ENCODE measurements at places on chromosomes 2 and 18. TPM values are rescaled to one million over a fixed set of nuclear protein-coding genes. Genes with fewer than 3 reads are reported as not detected.

Gene POMC
- total RNA-seq: 0.54 TPM

Gene MEMO1
- total RNA-seq: 55.3 TPM

Gene ELOA2
- not detected for total RNA-seq

Gene VSNL1
- 1.7 TPM for total RNA-seq

Gene PMS1
- 58.4 TPM for total RNA-seq

DNA sequence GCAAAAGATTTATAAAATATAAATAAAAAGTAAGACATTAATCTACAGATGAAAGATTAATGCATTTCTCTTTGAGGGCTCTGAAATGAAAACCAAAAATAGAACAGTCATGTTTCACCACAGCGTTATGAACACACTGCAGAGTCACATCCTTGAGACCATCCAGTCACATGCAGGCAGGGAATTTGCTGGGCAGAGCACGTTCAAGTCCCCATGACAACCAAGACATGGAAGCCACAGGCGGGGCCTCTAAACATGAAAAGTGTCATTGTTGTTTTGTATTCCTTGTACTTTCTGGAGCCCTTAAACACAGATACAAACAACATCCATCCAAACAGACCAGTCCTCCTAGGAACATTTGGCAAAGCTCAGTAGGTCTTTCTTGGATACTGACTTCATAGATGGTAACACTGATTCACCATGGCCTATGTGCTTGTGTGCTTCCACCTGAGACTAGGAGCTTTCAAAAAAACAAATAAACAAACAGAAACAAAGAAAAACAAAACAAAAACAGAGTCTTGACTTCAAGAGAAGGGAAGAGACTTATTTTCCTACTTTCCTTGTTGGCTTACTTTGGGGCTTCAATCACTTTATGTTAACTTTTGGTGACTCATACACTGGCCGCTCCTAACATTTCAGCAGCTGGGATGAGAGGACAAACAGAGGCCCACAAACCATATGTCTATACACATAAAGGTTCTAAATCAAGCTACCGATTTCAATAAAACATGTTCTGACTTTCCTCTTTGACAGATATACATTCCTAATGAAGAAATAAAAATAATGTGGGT is 99.5 kb upstream of the CCDC85A start:
- peaks cover 21% of the 10 kb centered on the region for H3K4me1 ChIP-seq
- no peaks in the 10 kb centered on the region for H3K36me3 ChIP-seq
- H3K4me3 ChIP-seq: no peak overlapping the region
- H3K27me3 ChIP-seq: no peaks in the 10 kb centered on the region

DNA sequence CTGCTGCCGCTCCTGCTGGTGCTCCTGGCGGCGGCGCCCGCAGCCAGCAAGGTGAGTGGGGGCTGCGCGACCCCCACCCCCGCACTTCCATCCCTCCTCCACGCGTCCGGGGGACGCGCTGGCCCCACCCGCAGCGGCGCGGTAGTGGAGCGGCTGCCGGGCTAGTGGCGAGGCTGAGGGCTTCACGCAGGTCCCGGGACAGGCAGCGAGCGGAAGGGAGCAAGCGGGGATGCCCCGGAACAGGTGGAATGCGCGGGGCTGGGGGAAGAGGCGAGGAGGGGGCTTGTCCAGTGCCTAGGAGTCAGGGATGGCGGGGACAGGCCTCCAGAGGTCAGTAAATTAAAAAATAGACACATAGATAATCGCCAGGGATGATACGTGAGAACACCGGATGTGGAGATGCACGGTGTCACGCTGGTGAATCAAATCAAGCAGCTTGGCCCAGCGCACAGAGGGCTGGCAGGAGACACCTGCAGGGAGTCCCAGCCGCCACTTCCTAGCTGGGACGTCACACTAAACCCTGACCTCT is 403 bp downstream of the COL4A3 start:
- peaks cover 5% of the 10 kb centered on the region for H3K4me1 ChIP-seq
- no peak overlapping the region for H3K27ac ChIP-seq
- DNase-seq: no peak
- peak overlapping the region; percentile 76 for H3K4me3 ChIP-seq
- no peaks in the 10 kb centered on the region for H3K36me3 ChIP-seq
- H3K27me3 ChIP-seq: peaks cover 88% of the 10 kb centered on the region

DNA sequence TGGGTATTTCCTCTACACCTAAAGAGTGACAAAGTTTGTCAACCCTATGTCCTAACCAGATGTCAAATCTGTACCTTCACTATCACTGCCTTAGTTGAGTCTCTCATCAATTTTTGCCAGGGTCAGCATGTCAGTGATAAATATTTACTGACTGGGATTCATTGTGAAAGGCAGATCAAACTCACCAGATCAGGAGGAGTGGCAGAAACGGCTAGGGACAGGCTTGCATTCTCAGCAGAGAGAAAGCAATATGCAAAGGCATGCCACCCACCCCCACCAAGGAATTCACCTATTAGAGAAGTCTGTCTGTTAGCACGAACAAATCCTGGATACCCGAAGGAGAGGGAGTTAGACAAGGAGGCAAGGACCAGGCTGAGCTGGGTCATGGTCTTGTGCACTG is 62.6 kb downstream of the PTPN2 start:
- no peaks in the 10 kb centered on the region for H3K27me3 ChIP-seq
- H3K36me3 ChIP-seq: peaks cover 10% of the 10 kb centered on the region
- H3K4me1 ChIP-seq: no peaks in the 10 kb centered on the region

DNA sequence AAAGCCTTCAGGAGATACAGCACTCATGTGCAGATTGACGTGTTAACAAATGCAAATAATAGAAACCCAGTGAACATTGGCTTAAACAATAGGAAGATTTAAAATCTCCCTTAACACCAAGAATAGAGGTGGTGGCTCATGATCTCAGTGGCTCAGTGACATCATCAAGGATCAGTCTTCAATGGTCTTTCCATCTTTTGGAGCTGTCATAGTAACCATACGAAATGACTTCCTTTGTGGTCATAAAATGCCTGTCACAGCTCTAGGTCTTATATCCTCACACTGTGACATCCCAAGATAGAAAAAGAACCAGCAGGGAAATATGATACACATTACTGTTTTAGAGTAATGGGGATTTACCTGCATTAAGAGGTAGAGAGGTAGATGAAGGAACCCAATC is 59.6 kb upstream of the ACKR3 start:
- no peak for DNase-seq
- H3K27me3 ChIP-seq: peaks cover 23% of the 10 kb centered on the region
- H3K36me3 ChIP-seq: no peaks in the 10 kb centered on the region

DNA sequence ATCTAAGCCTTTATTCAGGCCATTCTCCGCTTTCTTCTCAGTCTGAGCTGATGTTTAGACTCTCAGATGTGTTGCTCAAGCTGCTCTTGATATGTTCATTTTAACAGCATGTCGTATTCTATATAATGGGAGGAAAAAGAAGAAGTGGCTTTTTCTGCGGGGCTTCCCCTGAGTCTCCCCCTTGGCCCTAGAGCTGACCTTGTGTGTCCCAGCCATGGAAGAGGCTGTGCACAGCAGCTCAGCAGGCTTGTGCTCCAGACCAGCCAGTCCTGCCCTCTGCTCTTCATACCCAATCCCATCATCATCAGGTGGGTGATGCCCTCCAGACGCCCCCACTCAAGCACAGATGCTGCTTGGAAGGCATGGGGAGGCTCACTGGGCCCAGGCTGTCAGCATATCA is 155.1 kb upstream of the CELF4 start:
- H3K27ac ChIP-seq: no peak overlapping the region
- H3K36me3 ChIP-seq: no peaks in the 10 kb centered on the region
- H3K4me1 ChIP-seq: no peaks in the 10 kb centered on the region
- no peak overlapping the region for H3K4me3 ChIP-seq
- DNase-seq: no peak
- H3K27me3 ChIP-seq: no peaks in the 10 kb centered on the region

- H3K4me3 ChIP-seq: no peak overlapping the region
- H3K27ac ChIP-seq: no peak overlapping the region
- DNase-seq: no peak
- peaks cover 10% of the 10 kb centered on the region for H3K27me3 ChIP-seq
- no peaks in the 10 kb centered on the region for H3K36me3 ChIP-seq
- H3K4me1 ChIP-seq: peaks cover 5% of the 10 kb centered on the region
These were observed 10.8 kb downstream of the MLPH start for GRCh38 chr2:237497838-237498186.

GRCh38 chr2:119223521-119224390 is at the start of gene STEAP3:
Gene STEAP3 (plus strand): TSS chr2:119223834. CDS start chr2:119231013, 7,179 bp downstream.
- H3K27ac ChIP-seq: no peak within 1 kb of the TSS
- peaks cover 69% of the 10 kb centered on the region for H3K27me3 ChIP-seq
- no peaks in the 10 kb centered on the region for H3K4me1 ChIP-seq
- H3K36me3 ChIP-seq: no peaks in the 10 kb centered on the region

DNA sequence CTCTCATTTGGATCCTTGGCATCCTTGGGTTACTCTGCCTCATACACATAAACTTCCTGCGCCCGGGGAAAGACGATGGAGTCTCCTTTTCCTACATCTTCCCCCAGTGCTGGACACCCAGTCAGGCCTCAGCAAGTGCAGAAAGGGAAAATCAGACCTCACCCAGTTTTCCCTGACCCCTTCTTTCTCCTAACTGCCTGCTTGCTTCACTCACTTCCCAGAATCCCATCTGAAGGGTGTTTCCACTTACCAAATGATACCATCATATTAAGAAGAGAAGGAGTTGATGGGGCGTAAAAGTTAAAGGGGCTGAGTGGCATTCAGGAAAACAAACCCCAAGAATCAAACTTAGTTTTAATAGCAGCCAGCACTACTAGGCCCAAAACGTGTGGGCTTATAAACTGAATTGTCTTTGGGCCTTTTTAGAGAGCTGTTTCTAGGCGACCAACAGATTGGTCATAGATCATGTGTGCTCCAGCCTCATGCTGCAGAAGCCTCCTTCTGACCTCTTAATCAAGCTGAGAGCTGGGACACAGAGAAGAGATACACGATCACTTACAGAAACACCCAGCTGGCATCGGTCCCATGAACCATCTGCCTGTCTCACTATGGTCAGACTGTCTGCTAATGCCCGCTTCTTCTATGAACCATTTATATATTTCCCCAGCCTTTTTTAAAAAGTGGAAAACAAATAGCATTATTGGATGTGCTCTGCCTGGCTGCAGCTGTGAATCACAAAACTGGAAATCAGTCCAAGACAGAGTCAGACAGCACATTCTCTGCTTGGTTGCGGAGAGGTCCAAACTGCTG is 165.7 kb upstream of the SLC14A2 start:
- no peak overlapping the region for H3K27ac ChIP-seq
- peaks cover 13% of the 10 kb centered on the region for H3K4me1 ChIP-seq

DNA sequence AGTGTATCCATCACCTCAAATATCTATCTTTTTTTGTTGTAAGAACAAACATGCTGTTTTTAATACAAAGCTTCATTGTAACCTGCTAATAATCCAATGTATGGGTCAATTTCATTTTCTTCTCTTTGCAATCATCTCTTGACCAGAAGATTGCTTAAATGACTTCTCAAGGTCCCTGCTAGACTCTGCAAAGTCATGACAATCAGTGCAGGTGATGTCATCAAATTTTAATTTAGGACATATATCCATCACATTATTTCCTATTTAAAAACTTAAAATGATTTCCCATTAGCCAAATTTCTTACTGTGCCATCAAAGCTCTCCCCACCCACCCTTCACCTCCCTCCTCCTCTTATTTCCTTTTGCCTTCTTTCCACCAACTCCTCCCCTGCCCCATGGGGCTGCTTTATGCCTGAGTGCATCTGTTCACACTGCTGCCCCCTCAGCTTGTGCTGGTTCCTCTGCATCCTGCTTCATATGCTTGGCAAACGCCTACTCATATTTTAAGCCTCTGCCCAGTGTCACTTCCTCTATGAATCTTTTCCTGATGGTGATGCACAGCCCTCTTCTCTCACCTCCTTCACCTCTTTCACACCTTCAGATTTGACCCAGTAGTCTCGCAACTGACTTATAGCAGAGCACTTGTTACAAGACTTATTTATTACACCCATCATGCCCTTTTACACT is 20.3 kb downstream of the PLEK start:
- peaks cover 34% of the 10 kb centered on the region for H3K27me3 ChIP-seq
- H3K4me1 ChIP-seq: no peaks in the 10 kb centered on the region

- peaks cover 7% of the 10 kb centered on the region for H3K36me3 ChIP-seq
- no peak overlapping the region for H3K4me3 ChIP-seq
- no peaks in the 10 kb centered on the region for H3K4me1 ChIP-seq
- no peak overlapping the region for H3K27ac ChIP-seq
These were observed 72.0 kb upstream of the ODC1 start for GRCh38 chr2:10520154-10520553.

GRCh38 chr2:25098670-25099486 is 57.0 kb downstream of the EFR3B start:
- H3K4me3 ChIP-seq: no peak overlapping the region
- peaks cover 37% of the 10 kb centered on the region for H3K36me3 ChIP-seq
- DNase-seq: no peak
- peaks cover 25% of the 10 kb centered on the region for H3K4me1 ChIP-seq
- H3K27ac ChIP-seq: peak overlapping the region; percentile 97

- H3K4me3 ChIP-seq: no peak overlapping the region
- no peaks in the 10 kb centered on the region for H3K27me3 ChIP-seq
- H3K36me3 ChIP-seq: peaks cover 20% of the 10 kb centered on the region
- H3K4me1 ChIP-seq: peaks cover 70% of the 10 kb centered on the region
- no peak for DNase-seq
- no peak overlapping the region for H3K27ac ChIP-seq
These were observed 87.8 kb downstream of the HDAC4 start for GRCh38 chr2:239312741-239313667.
